ENCODE measurements at places on chromosomes 5 and 9.

GRCh38 chr9:26112724-26113123 is 434.5 kb upstream of the TUSC1 start:
- no peak for DNase-seq

DNA sequence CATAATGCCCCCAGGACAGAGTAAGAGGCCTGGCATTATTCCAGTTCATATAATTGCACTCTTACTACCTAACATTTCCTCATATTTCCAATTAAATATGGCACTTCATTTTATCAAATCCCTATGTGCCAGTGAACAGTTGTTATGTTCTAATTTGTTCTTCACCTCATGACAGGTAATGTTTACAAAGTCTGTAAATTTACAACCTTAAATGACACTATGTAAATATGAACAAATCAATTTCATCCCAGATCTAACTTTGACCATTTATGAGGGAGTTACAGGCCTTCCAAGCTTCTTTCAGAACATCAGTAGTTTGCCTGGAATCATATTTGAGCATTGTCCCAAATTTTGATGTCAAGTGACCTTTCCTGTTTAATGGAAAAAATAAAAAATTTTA is 592.6 kb upstream of the CDH6 start:
- no peak for DNase-seq

GRCh38 chr5:113846941-113847340 is 333.4 kb downstream of the YTHDC2 start:
- DNase-seq, result no peak

DNA sequence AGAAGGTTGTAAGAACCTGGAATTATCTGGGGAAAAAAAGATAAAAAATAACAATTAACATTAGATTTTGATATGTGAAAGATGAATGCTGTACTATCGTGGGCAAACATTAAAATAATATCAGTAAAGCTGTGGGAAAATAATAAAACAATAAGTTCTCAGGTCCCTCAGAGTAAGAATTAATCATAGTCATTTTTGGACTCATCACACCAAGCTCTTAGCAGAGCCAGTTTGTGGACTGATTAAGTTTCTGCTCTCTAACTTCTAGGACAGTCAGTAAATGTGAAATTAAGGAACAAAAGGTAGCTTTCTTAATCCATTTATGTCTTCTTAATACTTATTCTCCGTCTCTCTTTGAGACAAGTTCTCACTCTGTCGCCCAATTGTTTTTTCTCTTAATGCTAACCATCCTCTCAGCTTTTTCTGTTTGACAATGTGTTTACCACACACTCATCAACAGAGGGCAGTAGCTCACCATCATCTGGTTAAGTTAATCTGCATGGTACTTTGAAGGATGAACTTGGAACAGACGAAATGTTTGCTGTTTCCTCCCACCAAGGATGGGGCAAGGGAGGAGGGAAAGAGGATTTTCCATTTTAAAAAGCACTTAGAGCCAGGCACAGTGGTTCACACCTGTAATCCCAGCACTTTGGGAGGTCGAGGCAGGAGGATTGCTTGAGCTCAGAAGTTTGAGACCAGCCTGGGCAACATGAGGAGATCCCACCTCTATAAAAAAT is 5.3 kb upstream of the ACO1 start:
- peak; percentile 69 for DNase-seq

- DNase-seq, result no peak
These were observed 247.9 kb downstream of the HSPA4 start for GRCh38 chr5:133299728-133300127.

- DNase-seq, result no peak
These were observed 67.0 kb downstream of the GCNT1 start for GRCh38 chr9:76526026-76526425.

DNA sequence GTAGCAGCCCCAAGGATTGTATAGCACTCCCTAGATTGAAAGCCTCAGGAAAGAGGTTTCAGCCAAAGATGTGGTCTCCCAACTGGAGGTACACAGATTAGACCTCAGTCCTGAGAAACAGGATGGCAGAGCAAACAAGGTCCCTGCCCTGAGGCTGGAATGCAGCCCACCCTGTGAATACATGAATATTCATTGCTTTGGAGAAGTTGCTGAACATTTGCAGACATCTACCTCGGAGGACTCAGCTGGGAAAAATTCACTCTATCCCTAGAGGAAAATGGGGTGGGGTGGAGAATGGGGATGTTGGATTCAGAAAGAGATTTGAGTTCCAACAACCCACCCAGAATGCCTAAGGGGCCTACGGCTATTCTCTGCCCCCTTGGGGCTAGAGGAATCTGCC is 129.4 kb downstream of the SLIT3 start:
- no peak for DNase-seq

GRCh38 chr5:96067251-96067650 is 105.6 kb upstream of the ELL2 start:
- no peak for DNase-seq

GRCh38 chr5:65305913-65306312 is 175.8 kb downstream of the ADAMTS6 start:
- DNase-seq, result no peak

DNA sequence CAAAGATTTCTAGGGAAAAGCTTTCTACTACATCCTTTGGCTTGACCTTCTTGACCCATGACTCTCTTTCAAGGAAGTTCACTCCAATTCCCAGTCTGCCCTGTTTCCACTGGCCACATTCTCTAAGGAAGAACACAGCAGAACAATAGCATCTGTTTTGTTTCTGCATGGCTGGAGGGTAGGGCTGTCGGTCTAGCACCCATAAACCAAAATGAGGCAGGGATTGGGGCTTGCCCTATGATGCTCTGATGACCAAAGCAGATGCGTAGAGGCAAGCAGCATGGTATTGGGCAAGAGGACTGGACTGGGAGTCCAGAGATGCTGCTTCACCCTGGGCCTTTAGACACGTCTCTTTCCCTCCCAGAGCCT is 24.1 kb downstream of the GOLGA2 start:
- DNase-seq, result no peak

GRCh38 chr5:167064198-167064776 is 1227.2 kb upstream of the WWC1 start:
- DNase-seq, result no peak

DNA sequence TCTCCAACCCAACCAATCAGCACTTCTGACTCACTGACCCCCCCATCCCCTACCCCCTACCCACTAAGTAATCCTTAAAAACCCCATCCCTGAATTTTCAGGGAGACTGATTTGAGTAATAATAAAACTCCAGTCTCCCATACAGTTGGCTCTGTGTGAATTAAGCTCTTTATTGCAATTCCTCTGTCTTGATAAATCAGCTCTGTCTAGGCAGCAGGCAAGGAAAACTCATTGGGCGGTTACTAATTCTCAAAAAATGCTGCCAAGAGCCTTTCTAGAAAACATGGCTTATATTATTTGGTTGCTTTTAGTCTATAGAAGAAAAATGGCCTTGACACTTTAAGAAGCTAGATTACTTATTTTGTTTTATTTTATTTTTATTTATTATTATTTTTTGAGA is 131.7 kb downstream of the SUSD1 start:
- DNase-seq, result no peak

DNA sequence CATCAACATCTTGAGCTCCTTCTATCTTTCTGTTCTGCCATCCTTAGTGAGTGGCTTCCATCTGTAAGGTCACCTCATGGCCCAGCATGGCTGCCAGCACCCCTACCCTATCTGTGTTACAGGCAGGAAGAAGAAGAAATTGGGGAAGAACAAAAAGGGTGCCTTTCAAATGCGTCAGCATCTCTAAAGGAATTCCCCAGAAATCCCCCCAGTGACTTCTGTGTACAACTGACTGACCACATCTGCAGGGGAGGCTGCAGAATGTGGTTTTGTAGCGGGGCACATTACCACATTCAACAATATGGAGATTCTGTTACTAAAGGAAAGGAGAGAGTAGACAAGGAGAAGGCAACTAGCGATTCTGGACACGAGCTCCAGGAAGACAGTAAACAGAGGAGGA is 40.1 kb downstream of the ALG2 start:
- DNase-seq, result no peak

- DNase-seq, result no peak
These were observed 34.1 kb downstream of the SLC6A3 start for GRCh38 chr5:1411099-1411498.

- DNase-seq, result no peak
These were observed 139.9 kb upstream of the ELL2 start for GRCh38 chr5:96101358-96102089.

DNA sequence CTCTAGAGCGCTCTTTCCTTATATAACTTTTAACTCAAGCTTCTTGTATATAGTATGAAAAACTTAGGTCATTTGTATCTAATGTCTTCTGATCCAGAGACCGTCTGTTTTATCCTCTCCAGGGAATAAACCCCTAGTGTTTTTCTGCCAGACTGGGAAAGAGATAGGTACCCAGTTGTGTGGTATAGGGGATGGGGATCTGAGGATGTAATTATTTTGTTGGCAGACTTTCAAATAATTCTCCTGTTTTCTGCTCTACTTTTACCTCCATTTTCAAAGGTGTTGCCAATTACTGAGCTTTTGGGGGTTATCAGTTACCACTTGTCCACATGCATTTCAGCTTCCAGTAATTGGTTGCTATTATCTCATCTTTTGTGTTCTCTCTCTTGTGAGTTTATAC is 17.9 kb downstream of the CCDC171 start:
- no peak for DNase-seq

DNA sequence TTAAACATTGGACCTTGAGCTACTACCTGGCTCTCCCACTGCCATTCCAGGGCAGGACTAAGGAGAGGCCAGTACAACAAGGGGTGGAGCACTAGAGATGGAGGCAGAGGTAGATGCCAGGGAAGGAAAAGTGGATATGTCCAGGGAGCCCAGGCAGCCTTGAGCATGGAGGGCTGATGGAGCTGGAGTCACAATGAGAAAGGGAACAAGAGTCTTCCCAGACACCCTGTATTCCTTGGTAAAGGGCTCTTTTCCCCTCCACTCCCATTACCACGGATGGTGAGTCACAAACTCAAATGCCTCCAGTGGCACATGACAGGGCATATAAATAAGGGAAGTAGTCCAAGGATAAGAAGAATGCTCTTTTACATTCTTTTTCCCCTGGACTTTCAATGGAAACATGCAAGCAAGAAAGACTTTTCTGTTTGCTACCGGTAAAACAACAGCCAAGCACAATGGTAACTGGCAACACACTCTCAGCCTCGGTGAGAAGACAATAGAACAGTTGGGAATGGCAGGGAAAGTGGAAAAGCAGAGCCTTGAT is 16.7 kb downstream of the ERAP1 start:
- no peak for DNase-seq

DNA sequence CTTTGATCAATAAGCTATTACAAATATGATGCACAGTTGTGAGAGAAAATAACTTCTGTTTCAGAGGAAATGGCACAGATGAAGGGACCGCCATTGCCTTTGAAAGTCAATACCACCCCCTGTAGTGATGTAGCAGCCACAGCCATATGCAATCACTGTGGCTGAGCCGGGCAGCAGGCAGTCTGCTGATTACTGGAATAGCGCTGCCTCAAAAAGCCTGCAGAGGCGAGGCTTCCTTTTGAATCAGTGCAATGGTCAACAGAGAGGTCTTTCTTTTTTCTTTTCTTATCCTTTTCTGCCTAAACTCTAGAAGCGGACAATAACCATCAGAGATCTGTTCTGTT is 265.1 kb upstream of the TAS2R1 start:
- no peak for DNase-seq

DNA sequence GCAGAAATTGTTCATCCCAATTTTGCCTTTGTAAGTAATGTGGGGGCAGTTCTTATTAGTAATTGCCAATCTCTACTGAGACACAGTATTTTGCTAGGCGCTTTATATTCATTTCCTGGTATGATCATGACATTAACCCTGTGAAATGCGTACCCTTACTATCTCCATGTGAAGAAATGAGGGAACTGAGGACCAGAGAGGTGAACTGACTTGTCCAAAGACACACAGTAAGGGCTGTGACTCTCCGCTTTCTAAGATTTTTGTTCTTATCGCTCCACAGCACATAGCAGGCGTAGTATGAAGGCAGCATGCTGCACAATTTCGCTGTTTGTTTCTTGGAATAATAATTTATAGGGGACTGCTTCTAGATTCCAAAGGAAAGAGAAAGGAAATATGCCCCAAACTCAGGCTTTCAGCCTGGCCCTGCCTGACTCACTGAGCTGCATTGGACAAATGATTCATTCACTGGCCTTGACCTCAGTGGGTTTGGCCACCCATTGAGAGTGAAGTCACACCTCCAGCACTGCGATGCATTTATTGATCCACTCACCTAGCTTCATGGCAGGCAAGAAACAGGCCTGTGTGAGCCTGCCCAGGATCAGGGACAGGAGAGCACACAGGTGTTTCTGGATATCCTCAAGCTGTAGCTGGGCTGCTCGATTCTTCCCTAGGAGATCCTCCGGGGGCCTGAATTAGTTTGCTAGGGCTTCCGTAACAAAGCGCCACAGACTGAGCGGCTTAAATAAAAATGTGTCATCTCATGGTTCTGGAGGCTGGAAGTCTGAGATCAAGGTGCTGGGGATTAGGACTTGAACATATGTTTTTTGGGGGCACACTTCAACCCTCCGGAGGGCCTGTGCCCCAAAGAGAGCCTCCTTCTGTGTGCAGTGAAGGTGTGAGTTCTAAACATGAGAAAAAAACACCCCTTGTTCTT is 7.2 kb upstream of the DUSP1 start:
- peak; percentile 58 for DNase-seq

DNA sequence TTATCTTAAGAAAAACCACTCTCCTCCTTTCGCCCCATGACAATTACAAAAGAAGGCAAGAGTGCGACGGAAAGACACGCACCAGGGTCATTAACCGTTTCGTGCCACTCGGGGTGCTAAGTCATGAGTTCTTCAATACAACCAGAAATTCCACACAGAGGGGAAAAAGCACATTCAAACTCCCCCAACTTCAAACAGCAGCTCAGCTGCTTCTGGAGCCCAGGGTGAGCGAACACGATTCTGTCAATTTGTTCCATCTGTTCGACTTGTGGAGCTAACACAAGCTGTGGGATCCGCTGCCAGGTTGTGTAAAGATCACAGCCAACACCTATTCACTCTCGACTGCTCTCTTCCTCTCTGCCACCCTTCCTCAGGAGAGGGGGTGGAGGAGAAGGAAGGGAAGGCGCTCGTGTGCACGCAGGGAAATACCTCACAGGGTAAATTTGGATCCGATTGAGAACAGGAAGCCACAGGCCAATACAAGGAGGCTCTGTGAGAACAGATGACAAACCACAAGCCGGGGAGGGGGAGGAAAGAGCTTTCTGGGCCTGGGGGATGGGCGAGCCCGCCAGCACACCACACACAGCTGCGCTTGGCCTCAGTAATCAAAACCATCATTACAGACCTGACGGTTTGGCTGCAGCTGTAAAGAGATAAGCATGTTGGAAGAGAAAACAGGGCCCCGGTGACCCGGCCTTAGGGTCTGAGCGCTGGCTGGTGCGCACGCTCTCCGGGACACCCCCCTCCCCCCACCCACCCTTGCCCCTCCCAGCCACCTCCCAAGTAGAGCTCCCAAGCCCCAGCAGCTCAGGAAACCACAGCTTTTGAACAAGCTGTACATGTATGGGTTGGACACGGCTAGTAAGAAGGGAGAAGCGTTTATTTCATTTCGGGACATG is 54.3 kb downstream of the PTCH1 start:
- DNase-seq, result peak; percentile 74

GRCh38 chr5:160278343-160278742 is 34.0 kb downstream of the CCNJL start:
- no peak for DNase-seq
